ENCODE measurements at places on chromosomes 6 and 20.

- DNase-seq, result no peak
Measured at GRCh38 chr20:20261159-20261558, 106.7 kb upstream of the INSM1 start.

GRCh38 chr6:105495515-105495914 lies 92.6 kb upstream of the PREP start:
- no peak for DNase-seq

DNA sequence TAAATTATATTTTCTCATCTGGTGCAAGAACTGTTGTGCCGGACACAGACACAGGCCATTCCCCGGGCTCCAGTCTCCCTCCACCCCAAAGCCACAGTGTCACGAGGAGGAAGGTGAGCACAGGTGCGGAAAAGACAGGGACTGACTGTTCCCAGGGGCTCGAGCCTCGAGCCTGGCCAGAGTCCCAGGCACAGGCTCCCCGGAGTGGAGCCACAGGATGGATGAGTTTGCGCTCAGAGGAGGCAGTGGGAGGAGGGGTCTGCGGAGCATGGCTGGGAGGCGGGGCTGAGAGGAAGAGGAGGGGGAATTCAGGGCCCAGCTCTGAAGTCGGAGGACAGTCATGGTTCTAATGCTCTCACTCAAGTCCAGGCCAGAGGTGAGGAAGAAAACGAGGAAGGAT lies 284.8 kb downstream of the SMOC2 start:
- DNase-seq, result no peak

DNA sequence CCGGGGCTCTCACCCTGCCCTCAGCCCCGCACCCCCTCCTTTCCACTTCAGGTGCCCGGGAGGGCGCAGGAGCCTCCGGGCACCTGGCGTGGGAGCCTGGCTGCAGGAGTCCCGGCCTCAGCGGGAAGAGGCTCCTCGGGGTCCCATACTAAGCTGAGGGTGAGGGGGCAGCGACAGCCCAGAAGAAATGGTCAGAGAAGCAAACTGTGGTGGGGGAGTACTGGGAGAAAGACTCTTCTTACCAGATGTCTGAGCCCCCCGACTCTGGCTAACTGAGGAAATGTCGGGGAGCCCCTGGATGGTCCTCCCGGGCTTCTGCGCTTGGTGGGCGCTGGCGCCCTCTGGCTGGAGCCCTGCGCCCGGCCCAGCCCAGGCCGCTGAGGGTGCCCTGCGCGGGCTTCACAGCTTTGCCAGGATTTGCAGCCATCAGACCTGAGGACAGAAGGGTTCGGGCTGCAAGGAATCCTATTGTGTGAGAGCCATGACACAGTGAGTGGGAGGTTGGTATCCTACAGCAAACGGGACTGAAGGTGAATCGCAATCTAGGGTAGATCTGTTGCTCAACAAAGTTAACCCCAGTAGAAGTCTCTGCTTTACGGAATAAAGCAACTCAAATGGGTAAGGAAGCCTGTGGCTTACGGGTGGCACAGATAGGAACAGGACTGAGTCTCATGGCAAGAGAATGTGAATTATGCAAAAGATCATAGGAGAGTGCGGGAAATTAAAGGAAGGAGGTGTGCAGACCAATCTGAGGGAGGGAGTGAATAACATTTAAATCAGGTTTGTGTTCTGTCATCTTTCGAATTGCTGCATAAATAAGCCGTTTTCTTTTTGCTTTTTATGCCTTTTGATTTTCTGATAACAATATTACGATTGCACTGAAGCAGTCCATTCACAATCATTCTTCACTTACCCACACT lies 639 bp upstream of the RCAN2 start:
- no peak for DNase-seq

DNA sequence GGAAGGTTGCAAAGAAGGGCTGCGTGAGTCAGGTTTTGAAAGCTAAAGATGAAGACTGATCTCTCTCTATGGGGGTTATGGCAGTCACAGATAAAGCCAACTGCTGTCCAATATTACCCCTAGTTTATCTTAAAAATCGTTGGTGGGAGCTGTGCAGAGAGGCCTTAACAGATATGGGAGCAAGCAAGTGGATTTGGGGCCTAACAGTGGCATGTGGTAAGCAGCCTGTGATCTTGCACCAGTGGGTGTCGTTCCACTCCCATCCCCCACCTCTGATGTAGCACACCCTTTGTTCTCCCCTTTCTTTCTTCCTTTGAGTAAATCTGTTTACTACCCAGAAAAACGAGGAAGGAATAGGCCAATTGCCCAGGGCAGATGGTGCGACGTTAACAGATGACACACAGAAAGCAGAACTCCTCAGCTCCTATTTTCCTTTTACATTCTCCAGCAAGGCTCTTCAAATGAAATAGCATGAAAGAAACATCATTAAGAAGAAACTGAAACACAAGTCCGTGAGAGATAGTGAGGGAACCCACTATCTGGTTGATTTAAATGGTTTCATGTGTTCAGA lies 274.1 kb upstream of the CITED2 start:
- DNase-seq, result no peak

DNA sequence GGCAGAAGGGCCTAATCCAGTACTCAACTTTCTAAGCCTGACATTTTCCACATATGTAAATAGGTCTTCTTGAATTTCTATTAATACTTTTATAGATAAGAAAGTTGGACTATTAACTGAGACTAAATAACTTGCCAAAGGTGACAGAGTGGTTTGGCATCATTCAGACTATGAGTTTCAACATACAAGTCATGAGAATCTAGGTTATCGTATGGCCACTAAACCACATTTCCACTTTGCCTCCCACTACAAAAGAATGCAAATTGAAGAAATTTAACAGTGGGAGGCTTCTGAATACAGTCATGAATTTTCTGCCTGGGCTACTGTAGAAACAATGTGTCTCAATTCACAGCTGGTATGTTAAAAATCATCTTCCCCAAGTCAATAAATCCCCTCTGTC lies 531.0 kb upstream of the AGPAT4 start:
- no peak for DNase-seq

DNA sequence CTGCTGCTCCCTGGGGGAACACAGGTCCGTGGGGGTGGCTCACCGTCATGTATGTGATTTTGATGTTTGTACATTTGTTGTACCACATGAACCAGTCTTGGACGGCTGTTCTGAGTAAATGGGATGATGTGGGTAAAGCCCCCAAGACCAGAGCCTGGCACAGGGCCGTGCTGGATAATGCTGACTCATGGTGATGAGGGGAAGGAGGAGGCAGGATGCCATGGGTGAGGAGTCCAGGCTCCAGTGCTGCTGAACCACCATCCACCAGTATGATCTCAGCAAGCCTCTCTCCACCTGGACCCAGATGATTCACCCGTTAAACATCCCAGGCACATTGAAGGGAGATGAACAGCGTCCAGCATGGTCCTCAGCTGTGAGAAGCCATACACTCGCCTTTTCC lies 9.6 kb upstream of the APCDD1L start:
- DNase-seq, result no peak
